A549 (cell line): ENCODE measurements at places on chromosomes 1 and 21.

- no peak for DNase-seq
These were observed 23.4 kb downstream of the PRKCZ start for GRCh38 chr1:2073382-2074230.

- no peak for DNase-seq
These were observed 536 bp downstream of the HMGCL start for GRCh38 chr1:23824711-23825075.

- no peak for DNase-seq
These were observed 5.3 kb downstream of the PRUNE1 start for GRCh38 chr1:151013518-151013917.

- DNase-seq, result no peak
These were observed 73.6 kb upstream of the CDC42BPA start for GRCh38 chr1:227391879-227392278.

GRCh38 chr1:175482071-175482451 lies 261.3 kb downstream of the TNR start:
- DNase-seq, result no peak

DNA sequence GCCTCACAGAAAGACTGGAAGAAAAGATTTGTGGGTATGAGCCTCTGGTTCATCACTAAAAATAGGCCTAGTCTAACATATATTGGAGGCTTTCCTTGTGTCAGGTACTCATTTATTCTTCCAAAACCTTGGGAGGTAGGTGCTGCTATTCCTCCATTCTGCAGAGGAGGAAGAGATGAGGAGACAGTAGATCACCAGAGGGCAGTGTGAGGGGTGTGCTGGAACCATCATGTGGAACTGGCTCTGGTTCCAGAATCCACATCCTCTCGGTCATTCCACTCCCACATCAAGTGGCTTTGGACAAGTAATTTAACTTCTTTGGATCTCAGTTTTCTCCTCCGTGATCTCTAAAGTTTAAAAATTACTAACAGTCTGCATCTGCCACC lies 7.4 kb upstream of the INKA2 start:
- no peak for DNase-seq

- no peak for DNase-seq
These were observed 11.6 kb upstream of the ARHGEF16 start for GRCh38 chr1:3442901-3443300.
